Fibroblast of skin of right biceps (primary cell): ENCODE measurements at places on chromosomes 2 and 18.
A peak's percentile ranks its signal among the peaks of the same experiment; 100 is the strongest.

GRCh38 chr2:5766056-5766455, 73.9 kb downstream of the SOX11 start:
- DNase-seq, result peak; percentile 98

GRCh38 chr2:160319700-160320099, 119.6 kb upstream of the ITGB6 start:
- no peak for DNase-seq

GRCh38 chr2:158240975-158241374, 139.3 kb downstream of the UPP2 start:
- no peak for DNase-seq

GRCh38 chr2:67232936-67233335, 164.2 kb upstream of the ETAA1 start:
- no peak for DNase-seq

DNA sequence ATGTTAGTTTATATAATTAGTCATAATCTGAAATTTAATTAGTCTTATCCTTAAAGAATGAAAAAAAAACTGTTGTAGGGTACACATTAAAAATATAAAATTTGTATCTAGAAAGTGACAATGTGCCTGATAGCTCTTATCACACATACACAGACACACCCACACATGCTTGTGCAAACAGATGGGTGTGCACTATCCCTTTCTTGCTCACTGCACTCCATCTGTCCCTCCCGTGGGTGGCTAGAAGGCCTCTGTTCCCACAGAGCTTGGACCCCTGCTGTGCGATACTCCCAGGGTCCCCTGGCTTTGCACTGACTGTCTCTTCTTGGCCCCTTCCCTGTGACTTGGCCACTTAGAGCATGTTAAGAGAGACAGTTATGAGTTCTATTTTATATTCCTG, 123.9 kb upstream of the ACKR3 start:
- no peak for DNase-seq

DNA sequence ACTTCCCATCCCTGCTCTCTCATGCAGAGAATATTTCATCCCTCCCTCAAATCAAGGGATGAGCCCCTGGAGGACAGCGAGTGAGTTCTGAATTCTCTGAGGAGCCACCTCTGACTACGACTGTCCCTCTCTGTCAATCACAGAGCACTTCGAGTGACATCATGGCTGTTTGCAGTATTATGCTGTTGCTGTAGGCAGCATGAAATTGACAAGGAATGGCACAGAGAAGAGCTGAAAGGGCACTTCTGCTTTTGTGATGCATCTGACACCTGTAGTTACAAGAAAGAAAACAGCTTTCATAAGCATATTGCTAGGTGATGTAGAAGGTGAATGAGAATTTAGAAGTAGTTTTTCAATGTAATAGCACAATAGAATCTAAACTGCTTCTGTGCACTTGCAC, 166.9 kb downstream of the ARHGAP15 start:
- DNase-seq, result no peak

DNA sequence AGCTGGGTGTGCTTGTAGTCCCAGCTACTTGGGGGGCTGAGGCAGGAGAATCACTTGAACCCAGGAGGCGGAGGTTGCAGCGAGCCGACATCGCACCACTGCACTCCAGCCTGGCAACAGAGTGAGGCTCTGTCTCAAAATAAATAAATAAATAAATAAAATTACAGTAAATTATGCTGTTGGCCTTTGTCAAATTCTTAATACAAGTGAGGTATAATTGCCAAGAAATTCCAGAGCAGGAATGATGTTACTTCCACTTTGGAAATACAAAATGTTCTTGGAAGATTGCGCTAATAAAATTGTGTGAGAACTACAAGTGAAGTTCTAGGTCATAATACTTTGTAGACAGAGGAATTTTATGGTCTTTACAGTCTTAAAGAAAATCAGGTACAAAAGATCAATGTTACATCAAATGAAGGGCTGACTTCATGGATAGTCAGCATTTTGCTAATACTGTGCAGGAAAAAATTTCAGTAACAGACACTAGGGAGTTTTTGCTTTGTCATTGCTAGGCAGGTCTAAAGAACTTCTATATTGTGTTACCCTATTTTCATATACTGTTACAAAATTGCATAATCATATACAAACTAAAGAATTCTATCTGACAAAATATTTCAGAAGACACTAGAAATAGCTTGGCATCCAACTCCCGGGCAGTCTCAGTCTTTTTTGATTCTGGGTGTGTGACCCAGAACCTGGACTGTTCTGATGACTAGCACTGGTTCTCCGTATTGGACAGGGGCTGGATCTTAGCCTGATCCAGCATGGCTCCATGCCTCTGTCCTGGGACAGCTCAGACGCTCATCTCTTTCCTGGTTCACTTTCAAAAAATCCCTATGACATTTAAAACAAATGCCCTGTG, 76.0 kb upstream of the STK17B start:
- no peak for DNase-seq

- peak; percentile 23 for DNase-seq
Measured at GRCh38 chr2:167127135-167127534, 238.9 kb downstream of the XIRP2 start.

GRCh38 chr2:67840460-67841068, 222.2 kb downstream of the C1D start:
- peak; percentile 63 for DNase-seq

DNA sequence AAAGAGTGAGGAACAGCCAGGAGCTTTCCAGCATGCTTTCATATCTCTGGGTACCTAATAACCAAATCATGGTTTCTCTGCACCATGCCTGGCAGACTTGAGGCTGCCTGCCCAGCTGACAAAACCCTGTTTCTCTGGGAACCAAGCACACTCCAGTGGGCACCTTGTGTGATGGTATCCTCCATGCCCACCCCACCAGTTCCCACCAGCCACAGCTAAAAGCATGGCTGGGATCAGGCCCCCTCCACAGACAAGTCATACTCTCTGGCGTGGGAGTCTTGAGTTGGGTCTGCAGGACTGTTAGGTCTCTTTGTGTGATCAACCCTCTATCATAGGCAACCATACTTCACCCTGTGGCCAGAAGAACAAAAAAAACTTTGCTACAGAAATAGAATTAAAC, 56.0 kb downstream of the TMEM163 start:
- DNase-seq, result no peak

GRCh38 chr2:52395912-52396311, 1364.0 kb upstream of the NRXN1 start:
- peak; percentile 29 for DNase-seq

- DNase-seq, result no peak
Measured at GRCh38 chr2:208112969-208113368, 11.4 kb downstream of the CRYGD start.

DNA sequence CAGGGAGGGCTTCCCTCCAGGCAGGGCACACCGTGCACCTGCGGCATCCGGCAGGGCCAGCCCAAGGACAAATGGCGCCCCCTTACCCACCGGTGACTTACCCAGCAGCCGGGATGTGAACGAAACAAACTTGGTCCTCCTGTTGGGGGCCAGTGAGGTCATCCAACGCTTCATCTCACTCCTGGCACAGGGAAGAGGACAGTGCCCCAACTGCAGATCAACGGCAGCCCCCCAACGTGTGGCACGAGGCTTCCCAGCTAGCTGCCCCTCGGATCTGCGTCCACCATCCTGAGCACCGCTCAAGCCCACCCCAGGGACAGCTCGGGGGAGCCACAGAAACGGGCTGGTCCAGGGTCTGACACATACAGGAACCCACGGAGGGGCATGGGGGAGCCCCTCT, 12.0 kb downstream of the SNORC start:
- DNase-seq, result no peak

- DNase-seq, result no peak
Measured at GRCh38 chr2:11417946-11418585, 47.9 kb downstream of the E2F6 start.

GRCh38 chr2:67453310-67453709, 56.2 kb downstream of the ETAA1 start:
- peak; percentile 63 for DNase-seq

GRCh38 chr2:41965909-41966295, 81.9 kb upstream of the PKDCC start:
- peak; percentile 58 for DNase-seq
